Peyer's patch (tissue), 4 donors: ENCODE measurements at places on chromosomes 5 and 9.

DNA sequence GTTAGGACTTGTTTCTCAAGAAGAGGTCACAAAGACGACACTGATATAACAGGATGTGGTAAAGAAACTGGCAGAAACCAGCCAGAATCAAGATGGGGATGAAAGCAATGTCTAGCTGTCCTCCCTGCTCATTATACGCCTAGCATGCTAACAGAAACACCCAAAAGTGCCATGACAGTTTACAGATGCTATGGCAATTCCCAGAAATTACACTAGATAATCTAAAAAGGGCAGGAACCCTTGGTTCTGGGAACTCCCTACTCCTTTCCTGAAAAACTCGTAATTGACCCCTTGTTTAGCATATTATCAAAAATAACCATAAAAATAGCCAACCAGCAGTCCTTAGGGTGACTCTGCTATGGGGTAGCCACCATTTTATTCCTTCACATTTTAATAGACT lies 10.9 kb upstream of the MRPS30 start:
- no peaks in the 10 kb centered on the region for H3K4me1 ChIP-seq
- H3K27ac ChIP-seq = no peak overlapping the region
- H3K4me3 ChIP-seq = no peak overlapping the region
- no peaks in the 10 kb centered on the region for H3K27me3 ChIP-seq

- H3K4me1 ChIP-seq = no peaks in the 10 kb centered on the region
- H3K36me3 ChIP-seq = no peaks in the 10 kb centered on the region
- no peaks in the 10 kb centered on the region for H3K27me3 ChIP-seq
- H3K27ac ChIP-seq = no peak overlapping the region
- no peak for DNase-seq
These were observed 94.9 kb upstream of the NMUR2 start for GRCh38 chr5:152499814-152500535.

DNA sequence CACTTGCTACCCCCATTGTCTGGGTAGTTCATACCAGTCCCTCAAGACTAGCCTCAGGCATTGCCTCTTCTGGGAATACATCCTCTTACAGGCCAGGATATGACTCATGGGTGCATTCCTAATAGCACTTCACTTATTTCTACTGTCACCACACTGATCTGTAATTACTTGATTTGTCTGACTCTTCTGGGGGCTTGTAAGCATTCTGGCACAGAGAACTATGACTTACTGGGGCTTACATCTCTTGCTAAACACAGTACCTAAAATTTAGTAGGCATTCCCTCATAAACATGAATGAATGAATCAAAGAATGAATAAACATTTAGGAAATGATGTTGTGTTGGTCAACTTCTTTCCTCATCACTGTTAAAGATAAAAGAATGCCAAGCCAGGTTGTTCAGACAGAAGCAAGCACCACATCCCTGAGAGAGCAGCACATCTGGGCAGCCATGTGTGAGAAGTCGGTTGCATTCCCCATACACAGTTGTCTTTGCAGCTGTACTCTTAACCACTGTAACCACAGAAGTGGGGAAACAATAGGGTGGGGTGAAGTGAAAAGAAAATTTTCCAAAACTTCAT lies 27.6 kb downstream of the IL7R start:
- DNase-seq = no peak
- H3K4me1 ChIP-seq = no peaks in the 10 kb centered on the region

DNA sequence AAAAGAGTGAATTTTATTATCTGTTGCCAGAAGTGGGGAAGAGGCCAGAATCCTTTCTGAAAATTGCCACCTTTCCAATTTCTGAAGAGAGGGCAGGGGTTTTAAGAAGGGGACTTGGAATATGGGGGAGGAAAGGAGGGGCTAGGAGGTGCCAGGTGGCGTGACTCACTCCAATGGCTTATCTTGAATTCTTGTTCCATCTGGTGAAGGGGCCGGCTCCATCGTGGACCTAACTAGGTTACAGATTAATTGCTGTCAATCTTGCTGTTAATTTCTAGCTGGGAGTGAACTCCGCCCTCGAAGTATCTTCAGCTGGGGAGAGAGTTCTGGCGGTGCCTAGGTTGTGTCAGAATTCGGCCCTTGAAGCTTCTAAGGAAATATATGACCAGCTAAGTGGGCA lies 138.7 kb downstream of the YTHDC2 start:
- H3K4me3 ChIP-seq = no peak overlapping the region
- H3K27me3 ChIP-seq = no peaks in the 10 kb centered on the region
- H3K4me1 ChIP-seq = no peaks in the 10 kb centered on the region
- no peak overlapping the region for H3K27ac ChIP-seq

DNA sequence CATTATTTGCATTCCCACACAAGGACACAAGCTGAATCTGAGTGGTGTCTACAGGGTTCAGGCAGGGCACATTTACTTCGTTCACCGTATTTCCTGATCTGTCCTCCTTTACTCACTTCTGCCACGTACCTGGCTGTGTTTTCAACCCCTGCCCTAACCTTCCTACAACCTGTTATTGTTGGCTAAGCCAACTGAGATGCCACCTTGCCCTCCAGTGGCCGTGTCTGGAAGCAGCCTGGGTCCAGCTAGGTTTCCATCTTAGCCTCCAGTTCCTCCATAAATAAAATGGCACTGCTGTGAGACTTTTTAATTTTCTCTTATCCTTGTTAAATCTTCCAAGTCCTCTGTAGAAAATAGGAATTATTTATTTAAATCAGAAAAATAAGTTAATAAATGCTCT lies 64.8 kb downstream of the ATP10B start:
- H3K27me3 ChIP-seq = no peaks in the 10 kb centered on the region
- H3K4me1 ChIP-seq = no peaks in the 10 kb centered on the region
- no peak overlapping the region for H3K27ac ChIP-seq
- H3K4me3 ChIP-seq = no peak overlapping the region
- no peaks in the 10 kb centered on the region for H3K36me3 ChIP-seq
- peak; percentile 73 for DNase-seq
